Activated CD8-positive, alpha-beta T cell treated with anti-CD3 and anti-CD28 coated beads, Interleukin-2, amount 10 ng/mL, durations not matched to agents 7 days and 5 days (primary cell): ENCODE measurements at places on chromosomes 12 and 14. TPM values are rescaled to one million over a fixed set of nuclear protein-coding genes. Genes with fewer than 3 reads are reported as not detected.

GRCh38 chr12:79997096-79997791 lies 62.3 kb upstream of the PPP1R12A start:
- no peak overlapping the region for H3K27ac ChIP-seq
- peaks cover 2% of the 10 kb centered on the region for H3K27me3 ChIP-seq
- no peak overlapping the region for H3K4me3 ChIP-seq
- DNase-seq: no peak
- H3K4me1 ChIP-seq: no peaks in the 10 kb centered on the region
- H3K36me3 ChIP-seq: no peaks in the 10 kb centered on the region

Gene CDCA3
- 115 TPM for total RNA-seq

Gene ZC2HC1C
- total RNA-seq: 1.4 TPM

Gene PRPF39
- total RNA-seq: 41.6 TPM

Gene SLC5A8
- not detected for total RNA-seq

GRCh38 chr12:116712458-116713303 lies 25.2 kb downstream of the SPRING1 start:
- H3K36me3 ChIP-seq: peaks cover 26% of the 10 kb centered on the region
- H3K27ac ChIP-seq: no peak overlapping the region
- peaks cover 9% of the 10 kb centered on the region for H3K4me1 ChIP-seq

Gene NOVA1
- not detected for total RNA-seq
